ENCODE measurements at places on chromosomes 16 and 17.

DNA sequence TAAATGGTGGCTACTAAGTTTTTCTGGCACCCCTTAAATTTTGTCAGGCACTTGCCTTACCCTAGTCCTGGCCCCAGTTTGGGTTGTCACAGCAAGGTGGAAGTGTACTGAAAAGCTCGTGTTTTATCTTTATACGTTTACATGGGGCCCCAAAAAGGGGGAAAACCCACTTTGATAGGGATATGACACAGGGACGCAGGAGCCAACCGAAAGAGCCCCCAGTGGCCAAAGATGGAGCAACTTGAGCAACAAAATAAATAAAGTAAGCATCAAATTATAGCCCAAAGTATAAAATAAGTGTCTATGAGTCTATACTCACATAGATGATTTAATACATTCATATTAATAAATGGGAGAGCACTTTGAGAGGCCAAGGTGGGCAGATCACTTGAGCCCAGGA, 5.0 kb upstream of the CETP start:
- no peak for DNase-seq

DNA sequence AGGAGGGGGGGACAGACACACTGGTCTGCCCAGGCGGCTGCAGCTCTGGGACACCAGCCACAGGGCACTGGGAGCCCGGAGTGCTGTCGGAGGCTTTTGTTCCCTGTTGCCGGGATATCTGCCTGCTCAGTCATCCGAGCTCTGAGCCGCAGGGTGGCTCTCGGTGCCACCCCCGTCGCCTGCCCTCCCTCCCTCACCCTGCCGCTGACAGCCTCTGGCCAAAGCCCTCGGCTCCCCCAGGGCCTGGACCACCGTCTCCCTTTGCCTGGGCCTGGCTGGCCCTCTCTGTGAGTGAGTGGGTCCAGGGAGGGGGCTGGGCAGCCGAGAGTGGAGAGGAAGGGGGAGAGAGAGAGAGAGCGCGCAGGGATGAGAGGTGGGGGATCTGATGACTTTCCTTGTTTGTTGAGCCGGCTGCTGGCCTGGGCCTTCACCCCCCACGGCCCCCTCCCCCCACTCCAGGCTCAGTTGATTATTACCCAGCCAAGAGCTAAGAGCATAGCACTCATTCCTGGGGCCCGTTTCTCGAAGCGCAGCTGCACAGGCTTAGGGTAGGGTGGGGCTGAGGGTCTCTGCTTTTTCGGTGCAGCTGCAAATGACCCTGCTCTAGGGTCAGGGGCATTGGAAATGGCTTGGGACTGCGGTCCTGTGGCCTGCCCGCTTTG, 2.7 kb downstream of the FOXJ1 start:
- DNase-seq: no peak

DNA sequence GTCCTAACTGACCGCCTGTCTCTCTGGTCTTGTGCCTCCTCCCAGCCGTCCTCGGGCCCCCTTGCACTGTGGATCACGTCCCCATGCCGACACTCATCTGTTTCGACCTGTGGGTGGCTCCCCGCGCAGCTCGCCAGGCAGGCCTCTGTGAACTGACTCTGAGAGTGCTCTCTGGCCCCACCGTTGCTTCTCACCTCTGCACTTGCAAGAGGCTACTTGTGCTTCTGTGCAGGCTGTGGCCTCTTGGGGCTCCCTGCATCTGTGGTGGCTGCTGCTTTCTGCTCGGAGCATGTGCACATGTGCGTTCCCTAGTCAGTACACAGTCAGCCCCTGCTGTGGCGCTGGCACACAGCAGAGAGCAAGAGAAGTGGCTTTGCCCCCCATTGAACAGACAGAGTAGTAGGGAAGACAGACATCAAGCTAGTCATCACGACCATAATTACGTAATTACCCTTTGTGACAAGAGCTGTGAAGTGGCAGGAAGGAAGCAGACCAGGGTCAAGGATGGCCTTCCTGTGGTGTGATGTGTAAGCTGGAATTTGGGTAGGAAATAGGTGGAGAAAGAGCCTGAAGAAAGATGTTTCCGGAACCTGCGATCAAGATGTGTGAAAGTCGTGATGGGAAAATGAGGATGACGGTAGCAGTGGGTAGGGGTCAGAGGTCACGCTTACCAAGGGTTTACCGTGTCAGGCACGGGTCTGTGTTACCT, 256.0 kb upstream of the CACNG5 start:
- no peak for DNase-seq

- no peak for DNase-seq
Observed at GRCh38 chr16:83923581-83924365, 24.9 kb downstream of the MLYCD start.

DNA sequence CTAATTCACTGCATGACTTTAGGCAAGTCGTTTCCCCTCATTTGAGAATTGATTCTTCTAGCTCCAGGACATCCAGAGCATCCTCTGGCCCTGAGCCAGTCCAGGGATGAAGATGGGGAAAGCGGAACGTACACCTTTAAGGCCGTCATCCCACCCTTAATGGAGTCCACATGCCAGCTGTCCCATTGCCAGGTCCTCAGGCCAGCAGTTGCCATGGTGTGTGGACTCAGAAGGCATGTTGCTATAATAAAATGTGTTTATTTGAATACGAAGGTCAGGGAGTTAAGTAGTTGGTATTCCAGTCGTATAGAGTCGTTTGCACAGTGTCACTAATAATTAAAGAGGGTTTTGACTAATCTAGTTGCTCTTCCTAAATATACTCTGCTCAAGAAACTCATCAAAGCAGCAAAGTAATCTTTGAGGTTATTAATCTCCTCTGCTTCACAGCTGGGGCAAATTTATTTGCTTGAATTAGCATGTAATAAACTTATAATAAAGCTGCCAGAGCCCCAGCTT, 30.4 kb downstream of the CCDC182 start:
- DNase-seq: no peak

GRCh38 chr17:64129515-64129764, 504 bp downstream of the ERN1 start:
- DNase-seq: no peak

GRCh38 chr16:17483351-17483750, 12.6 kb upstream of the XYLT1 start:
- DNase-seq: no peak

DNA sequence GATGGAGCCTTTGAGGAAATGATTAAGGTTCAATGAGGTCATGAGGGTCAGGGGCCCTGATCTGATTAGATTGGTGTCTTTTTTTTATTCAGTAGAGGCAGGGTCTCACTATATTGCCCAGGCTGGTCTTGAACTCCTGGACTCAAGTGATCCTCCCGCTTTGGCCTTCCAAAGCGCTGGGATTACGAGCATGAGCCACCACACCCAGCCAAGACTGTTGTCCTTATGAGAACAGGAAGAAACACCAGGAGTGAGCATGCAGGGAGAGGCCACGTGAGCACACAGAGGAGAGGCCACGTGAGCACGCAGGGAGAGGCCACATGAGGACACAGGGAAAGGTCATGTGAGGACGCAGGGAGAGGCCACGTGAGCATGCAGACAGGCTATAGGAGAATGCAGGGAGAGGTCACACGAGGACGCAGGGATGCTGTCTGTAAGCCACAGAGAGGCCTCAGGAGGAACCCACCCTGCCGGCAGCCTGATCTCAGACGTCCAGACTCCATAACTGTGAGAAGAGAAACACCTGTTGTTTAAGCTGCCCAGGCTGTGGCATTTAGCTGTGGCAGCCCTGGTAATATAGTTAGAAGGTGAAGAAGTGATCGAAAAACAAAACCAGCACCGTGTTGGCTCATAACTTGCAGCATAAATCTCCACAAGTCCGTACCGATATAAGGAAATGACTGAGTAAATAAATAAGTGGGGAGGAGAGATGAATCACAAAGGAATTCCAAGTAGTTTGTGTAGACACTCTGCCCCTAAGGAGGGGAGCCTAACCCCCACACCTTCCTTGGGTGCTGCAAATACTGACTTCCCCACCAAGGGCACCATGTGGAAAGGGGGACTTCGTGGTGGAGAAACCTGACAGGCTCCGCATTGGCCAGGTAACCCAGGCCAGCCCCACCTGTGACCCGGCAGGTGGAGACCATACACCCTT, 14.6 kb upstream of the CSNK1D start:
- no peak for DNase-seq

- no peak for DNase-seq
Observed at GRCh38 chr17:9342225-9342624, 233.4 kb downstream of the STX8 start.

DNA sequence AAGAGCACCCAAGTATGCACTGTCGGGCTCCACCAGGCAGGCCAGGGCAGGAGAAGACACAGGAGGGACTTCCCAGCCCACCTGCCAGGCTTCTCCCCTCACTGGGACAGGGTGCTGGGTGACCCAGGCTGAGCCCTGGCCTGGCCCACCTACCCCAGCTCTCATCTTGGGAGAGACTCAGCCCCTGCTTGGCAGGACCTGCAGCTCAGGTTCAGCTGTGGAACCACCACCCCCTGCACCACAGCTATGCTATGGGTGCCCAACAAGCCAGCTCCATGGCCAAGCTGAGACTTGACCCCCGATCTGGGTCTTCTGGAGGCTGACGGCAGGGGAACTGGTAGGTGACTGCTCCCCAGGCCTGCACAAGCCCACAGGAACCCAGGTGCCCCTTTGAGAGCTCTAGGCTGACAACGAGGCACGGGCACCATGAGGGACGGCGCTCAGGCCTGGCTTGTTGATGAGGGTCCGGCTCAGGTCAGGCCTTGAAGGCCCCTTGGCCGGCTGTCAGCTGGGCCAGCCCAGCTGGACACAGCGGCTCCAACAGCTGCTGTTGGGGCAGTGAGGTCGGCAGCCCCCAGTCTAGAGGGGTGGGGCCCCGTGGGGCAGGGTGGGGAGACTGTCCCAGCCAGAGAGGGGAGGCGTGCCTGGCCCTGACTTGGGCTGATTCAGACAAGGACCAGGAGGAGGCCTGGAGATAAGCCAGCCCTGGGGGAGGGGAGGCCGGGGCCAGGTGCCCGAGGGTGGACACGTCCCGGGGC, 4.6 kb downstream of the RPUSD1 start:
- no peak for DNase-seq

GRCh38 chr16:8622315-8622656, 788 bp downstream of the METTL22 start:
- no peak for DNase-seq

DNA sequence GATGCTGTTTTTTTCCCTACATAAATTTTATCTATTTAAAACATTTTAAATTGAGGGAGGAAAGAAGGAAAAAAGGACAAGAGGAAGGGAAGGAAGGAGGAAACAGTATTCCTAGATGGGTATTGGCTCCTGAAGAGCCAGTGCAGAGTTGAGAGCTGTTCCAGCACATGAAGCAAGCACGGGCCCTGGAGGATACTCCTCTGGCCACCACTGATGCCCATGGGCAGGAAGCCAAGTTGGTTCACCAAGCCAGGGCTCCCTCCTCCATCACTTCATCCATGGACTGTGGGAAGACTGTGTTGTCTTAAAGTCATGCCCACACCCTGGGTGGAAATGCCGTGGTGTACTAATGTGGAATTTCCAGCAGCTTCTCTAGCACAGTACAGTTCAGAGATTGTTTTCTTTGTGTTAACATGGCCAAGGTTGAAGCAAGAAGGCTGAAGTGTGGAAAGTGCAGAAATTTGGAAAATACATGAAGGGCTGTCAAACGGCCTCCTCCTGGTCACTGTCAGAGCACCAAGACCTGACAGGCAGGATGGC, 23.9 kb upstream of the NOS2 start:
- no peak for DNase-seq

GRCh38 chr17:77140878-77141767, at the start of gene SEC14L1:
Gene SEC14L1, plus strand, starts transcription at chr17:77140969. Its CDS starts 2,628 bp downstream, at chr17:77143597.
- peak; percentile 35 for DNase-seq

DNA sequence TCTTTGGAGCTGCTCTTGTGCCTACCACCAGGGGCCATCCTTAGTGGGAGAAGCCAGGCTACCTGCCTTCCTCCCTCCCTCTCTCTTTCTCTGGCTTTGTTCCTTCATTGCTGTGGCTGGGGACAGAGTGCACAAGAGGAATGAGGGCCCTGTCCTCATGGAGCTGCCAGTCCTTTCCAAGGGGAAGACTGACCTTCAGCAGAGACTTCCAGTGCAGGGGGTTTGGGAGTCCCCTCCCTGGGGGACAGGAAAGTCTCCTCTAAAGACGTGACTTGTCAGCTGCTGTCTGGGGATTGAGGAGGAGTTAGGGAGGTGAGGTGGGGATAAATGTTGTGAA, 108.1 kb downstream of the CMIP start:
- no peak for DNase-seq

GRCh38 chr17:47838636-47839035, 2.4 kb downstream of the SCRN2 start:
- no peak for DNase-seq

DNA sequence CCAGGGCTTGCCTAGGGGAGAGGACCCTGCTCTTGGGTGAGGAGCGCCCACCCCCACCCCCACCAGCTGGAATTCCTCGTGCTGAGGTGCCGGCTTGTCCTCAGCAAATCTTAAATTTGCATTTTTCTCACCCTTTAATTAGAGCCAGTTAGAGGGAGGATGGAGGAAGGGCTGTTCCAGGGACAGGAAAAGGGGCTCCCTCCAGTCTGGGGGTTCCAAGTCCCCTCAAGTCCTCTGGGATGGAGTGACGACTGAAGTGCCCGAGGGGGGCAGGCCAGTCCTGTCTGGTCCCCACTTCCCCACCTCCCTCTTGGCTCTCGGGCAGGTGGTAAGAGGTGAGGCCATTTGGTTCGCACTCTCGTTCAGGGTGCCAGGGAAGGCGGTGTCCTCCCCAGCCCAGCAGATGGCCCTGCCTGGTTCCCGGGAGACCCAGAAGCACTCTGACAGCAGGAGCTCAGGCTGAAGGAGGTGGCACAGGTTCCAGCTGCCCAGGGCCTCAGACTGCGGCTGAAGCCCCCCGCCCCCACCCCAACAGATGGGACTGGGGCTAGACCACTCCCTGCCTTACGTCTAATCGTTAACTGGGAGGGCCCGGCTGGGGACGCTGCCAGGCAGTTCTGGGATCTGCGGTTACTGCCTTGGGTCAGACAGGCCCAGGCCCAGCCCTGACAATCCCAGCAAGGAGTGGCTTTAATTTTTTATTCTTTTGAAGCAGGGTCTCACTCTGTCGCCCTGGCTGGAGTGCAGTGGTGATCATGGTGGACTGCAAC, 2.2 kb downstream of the RAB26 start:
- DNase-seq: no peak

DNA sequence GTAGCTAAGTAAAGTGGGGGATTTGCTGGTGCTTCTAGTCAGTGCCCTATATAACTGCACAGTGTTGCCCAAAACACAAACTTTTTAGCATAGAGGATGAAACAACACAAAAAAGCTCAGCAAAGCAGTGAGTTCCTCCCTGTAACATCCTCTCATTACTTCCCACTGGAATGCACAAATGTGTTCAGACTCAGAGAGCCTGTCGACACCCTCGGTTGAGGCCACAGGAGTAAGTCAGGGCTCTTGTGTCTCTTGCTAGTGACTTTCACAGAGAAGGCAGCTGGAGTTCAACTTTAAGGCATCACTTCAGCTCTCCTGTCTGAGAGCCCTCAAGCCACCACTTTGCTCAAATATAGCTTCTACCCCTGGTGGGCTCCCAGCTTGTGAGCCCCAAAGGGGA, 107.2 kb upstream of the NETO2 start:
- no peak for DNase-seq

GRCh38 chr17:207775-208174, 26.3 kb upstream of the DOC2B start:
- no peak for DNase-seq

DNA sequence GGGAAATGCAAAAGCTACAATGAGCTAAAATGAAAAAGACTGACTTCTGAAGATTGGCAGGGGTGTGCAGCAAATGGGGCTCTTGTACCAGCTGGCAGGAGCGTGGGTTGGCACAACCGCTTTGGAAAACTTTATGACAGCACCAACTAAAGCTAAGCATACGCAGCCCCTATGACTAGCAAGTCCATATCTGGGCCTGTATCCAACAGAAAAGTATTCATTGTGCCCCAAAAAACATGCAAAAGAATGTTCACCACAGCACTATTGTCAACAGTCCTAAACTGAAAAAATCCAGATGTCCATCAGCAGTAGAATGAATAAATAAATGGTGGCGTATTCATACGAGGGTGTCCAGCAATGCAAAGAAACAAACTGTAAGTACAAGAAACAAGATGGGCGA, 22.6 kb upstream of the ITGA3 start:
- DNase-seq: no peak

All from CD4-positive, alpha-beta T cell treated with Interferon alpha-2 for 1 hour (primary cell).